ENCODE measurements at places on chromosomes 5 and 9. TPM values are rescaled to one million over a fixed set of nuclear protein-coding genes. Genes with fewer than 3 reads are reported as not detected.

GRCh38 chr9:4106760-4107143, 193.1 kb downstream of the GLIS3 start:
- DNase-seq, result no peak

GRCh38 chr5:139982157-139982974, 60.7 kb downstream of the NRG2 start:
- DNase-seq, result no peak

IL33 gene
- total RNA-seq, result 9.7 TPM

PCDHB12 gene
- 0.44 TPM for total RNA-seq

LCN9 gene
- not detected for total RNA-seq

GLIPR2 gene
- total RNA-seq, result 3.8 TPM
